ENCODE measurements at places on chromosomes 12 and 14.

DNA sequence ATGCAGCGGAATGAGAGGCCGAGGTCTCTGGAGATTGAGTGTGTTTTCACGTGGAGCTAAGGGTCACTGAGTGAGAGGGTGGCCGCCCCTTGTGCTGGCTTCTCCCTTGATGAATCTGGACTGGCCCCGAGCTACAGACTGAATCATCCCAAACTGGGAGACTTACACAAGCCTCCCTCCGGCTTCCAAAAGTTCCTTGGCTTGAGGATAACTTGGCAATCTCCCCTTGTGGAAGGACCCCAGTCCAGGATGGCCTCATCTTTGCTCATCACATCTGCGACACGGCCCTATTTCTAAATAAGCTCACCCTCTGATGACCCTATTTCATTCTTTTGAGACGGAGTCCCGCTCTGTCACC, 41.5 kb upstream of the FBRSL1 start:
- no peak for DNase-seq

- no peak for DNase-seq
Observed at GRCh38 chr12:29026419-29026818, 122.7 kb upstream of the FAR2 start.

- DNase-seq: no peak
Observed at GRCh38 chr12:108060903-108061302, 68.2 kb upstream of the WSCD2 start.

GRCh38 chr14:101290611-101291010, 270.7 kb upstream of the DIO3 start:
- no peak for DNase-seq

DNA sequence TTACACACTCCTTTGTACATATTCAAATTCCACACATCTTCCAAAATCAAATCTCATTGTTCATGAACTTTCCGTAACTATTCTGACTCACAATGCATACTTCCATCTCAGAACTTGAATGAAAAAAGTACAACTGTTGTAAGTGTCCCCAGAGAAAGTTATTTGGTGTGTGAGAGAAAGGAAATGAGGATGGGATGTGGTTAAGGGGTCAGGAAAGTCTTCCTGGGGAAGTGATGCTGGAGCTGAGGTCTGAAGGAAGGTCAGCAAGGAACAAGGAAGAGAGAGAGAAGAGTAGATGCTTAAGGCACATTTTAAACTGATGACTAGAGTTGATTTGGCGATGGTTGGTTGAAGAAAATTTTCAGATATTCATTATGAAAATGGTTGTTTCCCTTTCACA, 340.0 kb upstream of the STXBP6 start:
- DNase-seq: no peak

All from activated naive CD4-positive, alpha-beta T cell (primary cell).